IMR-90 (cell line): ENCODE measurements at places on chromosomes 5 and 9. TPM values are rescaled to one million over a fixed set of nuclear protein-coding genes. Genes with fewer than 3 reads are reported as not detected.

- DNase-seq: peak; percentile 47
Observed at GRCh38 chr5:154962494-154962893, 21.6 kb downstream of the MRPL22 start.

The UNC5A gene
- total RNA-seq: not detected in 2 replicates

DNA sequence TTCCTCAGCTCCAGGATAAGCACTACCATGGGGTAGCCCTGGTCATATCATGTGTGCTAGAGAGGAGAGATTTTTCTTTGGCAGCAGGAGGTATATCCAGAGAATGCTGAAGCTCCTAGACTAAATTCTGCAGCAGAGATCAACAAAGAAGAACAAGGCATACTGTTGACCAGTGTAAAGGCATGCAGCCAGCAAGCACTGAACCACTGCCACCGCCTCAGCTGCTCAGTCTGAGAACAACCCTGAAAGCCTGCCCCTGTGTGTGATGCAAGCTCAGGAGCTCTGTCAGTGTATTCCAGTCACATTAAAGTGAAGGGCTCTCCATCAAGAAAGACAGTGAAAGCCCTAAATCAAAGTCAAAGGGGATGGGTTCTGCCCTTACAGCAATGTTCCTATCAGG lies 439.5 kb upstream of the CD180 start:
- DNase-seq: no peak

- peak; percentile 36 for DNase-seq
Observed at GRCh38 chr5:54673523-54674225, 156.1 kb downstream of the SNX18 start.

- no peak for DNase-seq
Observed at GRCh38 chr5:167361795-167362194, 929.6 kb upstream of the WWC1 start.

- peak; percentile 3 for DNase-seq
Observed at GRCh38 chr9:109466623-109467590, 31.2 kb downstream of the PTPN3 start.

- DNase-seq: no peak
Observed at GRCh38 chr9:72334658-72335337, 30.2 kb downstream of the ZFAND5 start.

The ZBTB5 gene
- 9.1 and 10.8 TPM in 2 replicates for total RNA-seq

DNA sequence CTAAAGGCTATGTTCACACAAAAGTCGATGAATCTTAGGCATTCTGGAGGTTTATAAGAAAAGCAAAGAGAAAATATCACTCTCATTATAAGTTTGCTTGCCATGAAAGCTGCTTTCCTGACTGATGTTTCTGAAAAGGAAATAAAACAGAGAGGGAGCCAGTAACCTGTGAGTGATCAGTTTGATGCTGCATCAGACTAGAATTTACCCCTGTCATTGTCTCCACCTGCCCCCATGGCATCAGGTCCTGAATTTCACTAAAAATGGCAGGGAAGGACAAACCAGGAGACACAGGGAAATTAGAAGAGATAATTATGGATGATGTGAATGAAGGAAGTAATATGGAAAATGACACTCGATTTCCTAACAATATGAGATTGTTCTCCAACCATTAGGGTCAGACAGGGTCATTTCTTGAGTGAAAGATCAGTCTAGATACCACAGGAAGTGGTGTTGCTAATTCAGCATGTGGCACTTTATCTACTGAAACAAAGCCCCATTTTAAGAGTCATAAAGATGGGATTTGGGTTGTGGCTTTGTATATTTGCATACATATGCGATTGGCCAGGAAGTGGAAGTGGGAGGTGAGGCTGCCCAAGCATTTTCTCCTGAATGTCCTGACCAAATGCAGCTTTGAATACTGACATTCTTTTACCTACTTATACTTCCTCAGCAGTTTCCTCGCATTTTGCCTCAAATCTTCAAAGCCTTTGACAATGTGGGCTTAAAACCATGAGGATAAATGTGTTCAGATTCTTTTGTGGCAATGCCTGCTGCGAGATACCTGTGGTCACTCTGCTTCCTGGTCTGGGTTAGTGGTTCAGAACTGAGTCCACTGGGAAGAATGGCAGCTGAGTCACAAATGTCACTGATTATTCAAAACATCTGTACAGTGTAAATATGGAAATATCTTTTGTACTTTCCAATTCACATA lies 29.7 kb downstream of the MEGF10 start:
- DNase-seq: no peak

The POU5F2 gene
- 1.1 and 1.4 TPM in 2 replicates for total RNA-seq

DNA sequence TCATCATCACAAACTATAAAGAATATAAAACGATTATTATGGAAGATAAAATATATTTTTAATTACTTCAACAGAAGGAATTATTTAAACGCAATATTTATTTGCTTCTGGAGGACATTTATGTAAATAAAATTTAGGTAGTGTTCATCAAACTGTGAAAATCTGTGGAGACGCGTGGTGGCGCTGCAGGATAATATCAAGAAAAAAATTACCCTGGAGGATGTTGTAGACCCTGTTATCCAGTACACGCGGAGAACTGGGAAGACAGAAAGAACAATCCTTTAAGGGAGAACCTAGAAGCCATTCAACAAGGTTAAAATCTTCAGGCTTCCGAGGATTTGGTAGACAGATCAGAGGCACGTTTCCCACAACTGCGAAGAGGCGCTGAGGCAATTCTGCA lies at the start of gene PCDHB12:
TSS of gene PCDHB12 (plus strand) at position 242 of the 400 bp plus-strand sequence. CDS start 189 bp downstream, outside the sequence.
- DNase-seq: peak; percentile 2

The MAST4 gene
- total RNA-seq: 5.8 and 6.8 TPM in 2 replicates

- peak; percentile 67 for DNase-seq
Observed at GRCh38 chr5:144142139-144142823, 28.2 kb downstream of the YIPF5 start.

The TRIM23 gene
- 28.9 and 33.1 TPM in 2 replicates for total RNA-seq

GRCh38 chr9:121841771-121842611 lies 190.6 kb downstream of the DAB2IP start:
- DNase-seq: peak; percentile 73

- DNase-seq: peak; percentile 72
Observed at GRCh38 chr5:83331842-83332241, 139.7 kb upstream of the VCAN start.

DNA sequence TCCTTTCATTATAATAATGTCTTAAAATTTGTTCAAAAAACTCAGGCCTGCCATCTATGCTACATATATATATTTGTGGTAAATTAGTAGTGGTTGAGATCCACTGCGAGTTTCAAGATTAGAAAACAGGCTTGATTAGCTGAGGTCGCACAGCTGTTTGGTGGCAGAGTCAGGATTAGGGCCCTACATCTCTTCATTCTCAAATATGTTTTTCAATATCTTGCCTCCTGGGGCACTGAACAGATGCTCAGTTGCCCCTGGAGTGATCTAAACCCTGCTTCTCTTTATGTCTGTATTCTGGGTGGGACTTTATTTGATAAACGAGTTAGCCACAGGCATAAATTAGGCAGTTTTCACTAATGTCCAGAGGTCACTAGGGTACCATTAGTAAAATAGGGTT lies 27.8 kb upstream of the CEP120 start:
- DNase-seq: no peak

The PPP3R2 gene
- total RNA-seq: not detected in 2 replicates

DNA sequence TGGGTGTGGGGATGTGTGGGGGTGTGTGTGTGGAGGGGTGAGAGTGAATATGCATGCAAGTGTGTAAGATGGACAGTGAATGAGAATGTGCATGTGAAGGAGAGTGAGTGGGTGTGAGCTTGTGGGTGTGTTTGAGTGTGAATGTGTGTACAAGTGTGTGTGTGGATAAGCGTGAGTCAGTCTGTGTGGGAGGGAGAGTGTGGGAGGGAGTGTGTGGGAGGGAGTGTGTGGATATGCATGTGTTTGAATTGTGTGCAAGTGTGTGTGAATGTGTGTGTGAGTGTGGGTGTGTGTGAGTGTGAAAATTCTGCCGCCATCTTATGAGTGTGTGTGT lies 3.7 kb upstream of the SCGB3A1 start:
- no peak for DNase-seq

DNA sequence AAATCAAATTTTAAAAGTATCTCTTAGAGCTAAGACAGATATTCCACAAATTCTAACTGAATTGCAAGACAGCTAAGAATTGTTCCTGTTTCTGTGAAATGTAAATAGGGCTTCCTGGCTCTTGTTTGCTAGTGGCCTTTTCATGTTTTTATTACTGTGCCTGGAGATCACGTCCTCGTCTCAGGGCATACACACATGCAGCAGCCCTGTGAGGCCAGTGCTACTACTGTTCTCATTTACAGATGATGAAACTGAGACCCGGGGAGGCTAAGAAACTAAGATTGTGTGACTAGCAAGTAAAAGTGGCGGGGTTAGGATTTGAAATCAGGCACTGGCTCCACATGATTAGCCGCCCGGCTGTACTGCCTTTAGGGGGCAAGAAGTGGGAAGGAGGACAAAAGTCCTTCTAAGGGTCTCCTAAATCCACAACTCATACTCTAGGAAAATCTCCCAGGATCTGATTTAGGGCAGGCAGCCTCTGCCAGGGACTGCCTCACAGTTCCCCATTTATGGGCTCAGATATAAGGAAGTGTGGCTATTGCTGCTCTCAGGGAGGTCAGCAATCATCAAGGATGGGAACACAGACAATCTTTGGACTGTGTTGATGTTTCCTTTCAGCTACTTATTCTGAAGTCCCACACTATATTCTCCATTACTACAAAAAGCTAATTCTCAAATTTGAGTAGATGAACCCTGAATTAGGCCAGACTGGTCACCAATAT lies 7.9 kb downstream of the PRUNE2 start:
- no peak for DNase-seq

DNA sequence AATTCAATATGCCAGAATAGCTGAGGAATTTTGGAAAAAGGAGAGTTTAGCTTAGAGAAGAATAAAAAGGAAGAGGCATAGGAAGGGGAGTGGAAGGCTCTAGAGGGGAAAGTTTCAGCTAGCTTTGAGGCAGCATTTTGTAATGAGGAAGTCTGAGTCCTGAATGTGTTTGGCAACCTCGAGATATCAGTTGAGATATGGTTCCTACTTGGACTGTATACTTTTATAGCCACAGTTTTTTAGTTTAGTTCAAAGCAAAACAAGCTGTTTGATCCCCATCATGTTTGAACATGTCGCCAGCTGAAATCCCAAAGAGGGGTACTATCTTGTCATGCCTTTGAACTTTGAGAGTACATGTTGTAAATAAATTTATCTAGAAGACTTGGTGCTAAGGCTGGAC lies 559.0 kb upstream of the FTMT start:
- DNase-seq: no peak

- DNase-seq: no peak
Observed at GRCh38 chr5:177987326-177987725, 8.7 kb downstream of the PROP1 start.
